ENCODE measurements at places on chromosomes 16 and 17. TPM values are rescaled to one million over a fixed set of nuclear protein-coding genes. Genes with fewer than 3 reads are reported as not detected.

GRCh38 chr16:67419502-67419901, 3.2 kb upstream of the ZDHHC1 start:
- no peak overlapping the region for H3K4me3 ChIP-seq
- no peaks in the 10 kb centered on the region for H3K27me3 ChIP-seq
- no peaks in the 10 kb centered on the region for H3K36me3 ChIP-seq
- DNase-seq, result no peak
- no peaks in the 10 kb centered on the region for H3K4me1 ChIP-seq

DNA sequence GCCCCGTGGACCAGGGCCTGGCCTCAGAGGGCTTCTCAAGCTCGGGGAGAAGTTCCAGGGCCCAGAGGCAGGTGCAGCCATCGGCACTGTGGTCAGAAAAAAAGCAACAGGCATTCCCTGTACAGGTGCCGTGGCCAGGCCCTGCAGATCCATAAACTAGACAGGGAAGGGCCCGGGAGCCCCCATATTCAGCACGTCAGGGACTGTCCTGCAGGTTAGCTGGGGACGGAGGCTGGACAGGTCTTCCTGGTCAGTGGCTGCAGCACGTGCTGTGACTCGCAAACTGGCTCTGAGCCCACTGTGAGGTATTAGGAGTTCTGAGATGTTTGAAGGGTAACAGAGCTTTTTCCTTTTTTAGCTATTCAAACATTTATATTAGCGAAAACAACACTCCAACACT, 15.0 kb upstream of the C16orf95 start:
- H3K4me3 ChIP-seq, result no peak overlapping the region
- DNase-seq, result no peak
- no peak overlapping the region for H3K27ac ChIP-seq

DNA sequence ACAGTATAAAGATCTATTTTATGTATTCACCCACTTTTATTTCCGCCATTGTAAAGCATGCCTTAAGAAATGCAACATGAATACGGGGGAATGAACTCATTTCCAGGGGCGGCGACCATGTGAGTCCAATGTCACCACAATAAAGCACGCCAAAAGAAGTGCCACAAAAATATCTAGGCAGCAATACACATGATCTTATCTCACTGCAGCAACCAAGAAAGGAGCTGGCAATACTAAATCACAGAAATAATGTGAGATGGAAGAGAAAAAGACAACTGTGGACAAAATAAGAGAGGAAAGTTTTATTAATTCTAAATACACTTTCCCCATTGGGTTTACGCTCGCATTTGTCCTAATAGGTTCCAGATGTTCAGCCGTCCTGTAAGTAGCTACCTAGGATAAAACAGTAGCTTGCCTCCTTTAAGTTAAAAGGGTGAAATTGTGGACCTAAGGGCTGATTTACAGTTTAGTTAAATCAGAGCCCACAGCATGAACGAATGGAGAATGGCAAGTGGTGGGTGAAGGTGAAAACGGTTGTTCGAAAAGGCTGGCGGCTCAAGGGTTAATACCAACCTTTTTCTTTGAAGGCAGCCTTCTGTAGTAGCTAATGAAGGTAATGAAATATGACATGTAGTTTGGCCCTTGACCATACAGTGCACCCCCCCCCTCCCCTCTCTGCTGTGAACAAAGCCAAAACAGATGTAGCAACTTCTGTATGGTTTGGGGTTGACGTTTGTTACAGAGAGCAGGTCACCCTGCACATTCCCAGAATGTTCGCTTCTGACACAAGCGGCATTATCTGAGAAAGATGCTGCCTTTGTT, 504.2 kb upstream of the PSMD7 start:
- H3K36me3 ChIP-seq, result no peaks in the 10 kb centered on the region
- H3K27ac ChIP-seq, result peak overlapping the region; percentile 64
- H3K4me1 ChIP-seq, result peaks cover 18% of the 10 kb centered on the region
- no peak overlapping the region for H3K4me3 ChIP-seq

DNA sequence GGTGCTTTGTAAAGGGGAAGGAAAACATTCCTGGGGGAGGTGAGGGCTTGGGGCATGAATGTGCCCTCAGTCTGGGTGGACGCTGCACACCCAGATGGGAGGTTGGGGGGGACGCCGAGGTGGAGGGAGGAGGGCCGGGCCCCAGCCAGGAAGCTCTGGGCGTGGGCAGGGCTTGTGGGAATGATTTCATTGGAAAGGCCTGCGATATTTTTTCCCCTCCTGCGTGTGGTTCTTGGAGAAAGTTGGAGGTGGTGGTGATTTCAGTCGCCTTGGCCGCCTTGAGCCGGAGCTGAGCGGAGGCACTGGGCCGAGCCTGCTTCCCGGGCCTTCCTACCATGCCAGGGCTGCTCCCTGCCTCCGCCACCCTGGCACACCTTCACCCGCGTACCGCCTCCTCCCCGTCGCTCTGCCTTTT, 26.4 kb upstream of the CLEC18A start:
- no peak for DNase-seq
- no peaks in the 10 kb centered on the region for H3K4me1 ChIP-seq
- H3K36me3 ChIP-seq, result no peaks in the 10 kb centered on the region
- H3K4me3 ChIP-seq, result no peak overlapping the region
- H3K27ac ChIP-seq, result no peak overlapping the region

DNA sequence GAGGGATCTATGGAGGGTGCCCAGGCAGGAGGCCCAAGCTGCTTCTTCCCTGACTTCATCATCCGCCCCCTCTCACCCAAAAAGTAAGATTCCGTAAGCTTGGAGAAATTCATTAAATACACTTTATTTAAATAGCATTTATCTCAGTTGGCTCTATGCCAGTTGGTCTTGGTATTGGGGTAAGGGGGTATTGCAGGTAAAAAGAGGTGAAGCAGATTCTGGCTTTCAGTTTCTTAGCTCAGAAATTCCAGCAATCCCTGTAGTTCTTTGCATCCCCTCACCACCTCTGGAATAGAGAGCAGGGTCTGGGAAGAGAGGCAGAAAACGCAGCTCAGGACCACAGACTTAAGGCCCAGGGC, 750 bp upstream of the ALDOC start:
- H3K36me3 ChIP-seq, result peaks cover 46% of the 10 kb centered on the region
- no peaks in the 10 kb centered on the region for H3K27me3 ChIP-seq
- peak overlapping the region; percentile 77 for H3K27ac ChIP-seq
- H3K4me1 ChIP-seq, result no peaks in the 10 kb centered on the region

- H3K4me1 ChIP-seq, result peaks cover 16% of the 10 kb centered on the region
- peaks cover 23% of the 10 kb centered on the region for H3K36me3 ChIP-seq
- H3K27ac ChIP-seq, result peak overlapping the region; percentile 58
- no peaks in the 10 kb centered on the region for H3K27me3 ChIP-seq
- DNase-seq, result peak; percentile 22
Observed at GRCh38 chr17:35577830-35578196, 558 bp downstream of the PEX12 start.

DNA sequence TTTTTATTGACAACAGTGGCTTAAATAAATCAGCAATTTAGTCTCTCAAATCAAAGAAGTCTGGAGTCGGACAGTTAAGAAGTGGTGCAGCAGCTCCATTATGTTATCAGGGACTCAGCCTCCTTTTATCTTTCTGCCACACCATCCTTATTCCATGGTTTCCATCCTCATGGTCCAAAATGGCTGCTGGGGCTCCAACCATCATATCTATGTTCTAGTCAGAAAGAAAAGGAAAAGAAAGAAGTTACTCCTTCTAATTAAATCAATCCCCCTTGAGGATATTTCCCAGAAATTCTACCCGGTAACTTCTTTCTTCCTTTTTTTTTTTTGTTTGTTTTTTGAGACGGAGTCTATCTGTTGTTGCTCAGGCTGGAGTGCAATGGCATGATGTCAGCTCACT, 109.5 kb downstream of the HS3ST2 start:
- no peaks in the 10 kb centered on the region for H3K4me1 ChIP-seq
- DNase-seq, result no peak
- H3K36me3 ChIP-seq, result no peaks in the 10 kb centered on the region
- H3K4me3 ChIP-seq, result no peak overlapping the region
- no peaks in the 10 kb centered on the region for H3K27me3 ChIP-seq
- no peak overlapping the region for H3K27ac ChIP-seq

DNA sequence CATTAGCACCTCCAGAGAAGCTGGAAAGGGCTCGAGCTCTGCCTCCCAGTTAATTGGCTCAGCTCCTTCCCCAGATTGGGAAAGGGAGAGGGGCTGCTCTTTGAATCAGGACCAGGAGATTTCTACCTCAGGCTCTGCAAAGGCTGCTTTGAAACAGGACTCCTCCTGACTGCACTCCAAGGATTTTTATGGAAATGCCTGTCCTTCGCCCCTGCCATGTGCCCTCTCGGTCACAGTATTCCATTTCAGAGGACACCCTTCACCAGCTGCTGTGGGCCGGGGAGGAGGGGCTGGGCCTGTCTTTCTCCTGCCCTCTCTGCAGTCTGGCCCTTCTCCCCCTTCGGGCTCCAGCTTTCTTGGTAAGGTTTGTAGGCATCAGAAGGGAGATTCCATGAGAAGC, 13.6 kb downstream of the MRM1 start:
- no peak for DNase-seq
- no peaks in the 10 kb centered on the region for H3K4me1 ChIP-seq
- H3K36me3 ChIP-seq, result no peaks in the 10 kb centered on the region

- H3K36me3 ChIP-seq, result no peaks in the 10 kb centered on the region
- H3K27ac ChIP-seq, result no peak overlapping the region
- no peaks in the 10 kb centered on the region for H3K27me3 ChIP-seq
- no peak overlapping the region for H3K4me3 ChIP-seq
- DNase-seq, result no peak
Observed at GRCh38 chr16:74257061-74257460, 39.6 kb upstream of the PSMD7 start.

DNA sequence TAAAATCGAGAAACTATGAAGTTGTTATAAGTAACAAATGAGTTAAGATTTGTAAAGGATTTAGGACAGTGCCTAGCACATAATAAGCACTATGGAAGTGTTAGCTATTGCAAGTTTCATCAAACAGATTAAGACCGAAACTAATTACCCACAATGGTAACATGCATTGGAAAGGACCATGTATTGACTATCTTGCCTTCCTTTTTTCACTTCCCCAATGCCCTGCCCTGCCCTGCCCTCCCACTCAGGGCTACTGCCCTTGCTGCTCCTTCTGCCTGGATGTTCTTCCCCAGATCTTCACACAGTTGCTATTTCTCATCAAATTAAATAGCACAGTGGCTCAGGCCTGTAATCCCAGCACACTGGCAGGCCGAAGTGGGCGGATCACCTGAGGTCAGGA, 202.1 kb upstream of the PSMD7 start:
- H3K4me3 ChIP-seq, result no peak overlapping the region
- no peak overlapping the region for H3K27ac ChIP-seq
- H3K27me3 ChIP-seq, result no peaks in the 10 kb centered on the region
- no peaks in the 10 kb centered on the region for H3K36me3 ChIP-seq
- no peak for DNase-seq

DNA sequence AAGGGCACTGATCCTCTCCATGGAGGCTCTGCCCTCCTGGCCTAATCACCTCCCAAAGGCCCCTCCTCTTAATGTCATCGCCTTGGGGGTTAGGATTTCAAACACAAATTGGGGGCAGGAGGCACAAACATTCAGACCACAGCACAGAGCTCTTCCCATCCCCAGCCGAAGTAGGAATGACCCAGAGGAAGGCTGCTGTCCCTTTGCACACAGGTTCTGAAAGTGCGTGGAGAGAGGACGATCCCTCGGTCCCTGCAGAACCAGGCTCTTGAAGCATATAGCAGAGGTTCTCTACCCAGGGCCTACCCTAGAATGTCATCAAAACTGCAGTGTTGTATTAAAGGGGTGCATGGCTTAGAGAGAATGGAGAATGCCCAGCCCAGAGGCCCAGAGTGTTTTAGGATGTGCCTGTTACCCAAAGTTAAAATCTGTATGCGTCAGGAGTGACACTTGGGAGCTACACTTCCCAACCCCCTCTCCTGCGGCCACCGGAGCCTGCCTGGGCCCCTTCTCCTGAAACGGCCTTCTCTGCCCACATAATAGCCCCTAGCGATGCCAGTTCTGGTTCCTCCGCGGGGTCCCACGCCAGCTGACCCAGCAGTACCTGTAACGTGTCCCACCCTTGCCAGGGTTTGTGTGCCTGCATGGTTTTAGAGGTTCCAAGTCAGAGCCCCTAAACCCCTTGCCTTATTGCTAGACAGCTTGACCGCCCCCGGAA, 159.5 kb upstream of the CACNG5 start:
- peaks cover 3% of the 10 kb centered on the region for H3K4me1 ChIP-seq
- peaks cover 15% of the 10 kb centered on the region for H3K36me3 ChIP-seq
- H3K27ac ChIP-seq, result no peak overlapping the region
- no peaks in the 10 kb centered on the region for H3K27me3 ChIP-seq
- DNase-seq, result no peak
- H3K4me3 ChIP-seq, result no peak overlapping the region

GRCh38 chr17:10713318-10713717, 15.9 kb downstream of the ADPRM start:
- H3K36me3 ChIP-seq, result peaks cover 27% of the 10 kb centered on the region
- DNase-seq, result no peak
- no peaks in the 10 kb centered on the region for H3K4me1 ChIP-seq
- H3K27ac ChIP-seq, result no peak overlapping the region
- H3K27me3 ChIP-seq, result no peaks in the 10 kb centered on the region

- H3K27me3 ChIP-seq, result no peaks in the 10 kb centered on the region
- peaks cover 12% of the 10 kb centered on the region for H3K4me1 ChIP-seq
- no peak overlapping the region for H3K4me3 ChIP-seq
- peaks cover 2% of the 10 kb centered on the region for H3K36me3 ChIP-seq
- H3K27ac ChIP-seq, result peak overlapping the region; percentile 31
- DNase-seq, result peak; percentile 38
Observed at GRCh38 chr16:456891-457483, 31.5 kb downstream of the RAB11FIP3 start.

DNA sequence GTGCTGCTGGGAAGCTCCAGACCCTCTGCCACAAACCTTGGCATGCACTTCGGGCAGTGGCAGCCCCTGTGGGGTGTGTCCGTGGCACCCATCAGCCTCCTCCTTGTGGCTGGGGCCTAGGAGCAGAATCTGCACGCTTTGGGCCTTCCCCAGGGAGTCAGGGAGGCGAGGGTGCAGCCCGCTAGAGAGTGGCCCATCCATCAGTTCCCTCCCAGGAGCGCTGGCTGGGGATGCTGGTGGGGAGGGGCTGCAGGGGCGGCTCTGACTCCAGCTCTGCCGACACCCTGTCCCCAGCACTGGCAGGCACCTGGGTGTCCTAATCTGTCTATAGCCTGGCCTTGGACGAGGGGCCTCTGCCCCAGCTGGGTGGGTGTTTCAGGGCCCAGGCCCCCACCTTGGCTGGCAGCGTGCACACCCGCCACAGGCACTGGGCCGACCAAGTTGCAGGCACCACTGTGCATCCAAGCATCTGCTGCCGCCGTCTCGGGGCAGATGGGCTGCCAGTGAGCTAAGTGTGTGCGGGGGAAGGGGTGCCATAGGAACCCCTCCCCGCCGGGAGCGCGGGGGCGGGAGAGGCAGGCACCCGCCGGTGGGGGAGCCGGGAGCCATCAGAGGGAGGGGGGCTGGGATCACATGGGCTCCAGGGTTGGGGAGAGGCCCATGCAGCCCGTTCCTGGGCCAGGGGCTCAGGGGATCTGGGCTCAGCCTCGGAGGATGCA, 30.2 kb downstream of the ENDOV start:
- peak; percentile 60 for DNase-seq
- H3K27ac ChIP-seq, result no peak overlapping the region
- no peaks in the 10 kb centered on the region for H3K27me3 ChIP-seq

The FBXO39 gene
- not detected for polyA plus RNA-seq

The UMOD gene
- polyA plus RNA-seq, result not detected

The ACSM3 gene
- polyA plus RNA-seq, result 0.44 TPM

The SDR42E2 gene
- not detected for polyA plus RNA-seq

The CBFB gene
- 40.1 TPM for polyA plus RNA-seq

The SLC5A11 gene
- polyA plus RNA-seq, result not detected

The GPR139 gene
- not detected for polyA plus RNA-seq

The C16orf89 gene
- not detected for polyA plus RNA-seq

The PIRT gene
- not detected for polyA plus RNA-seq

The TBX6 gene
- 0.16 TPM for polyA plus RNA-seq

The TBC1D3H gene
- not detected for polyA plus RNA-seq

The TBC1D3B gene
- polyA plus RNA-seq, result 2.0 TPM

The KRT39 gene
- polyA plus RNA-seq, result not detected

Data from SK-N-SH (cell line).